Hepatocyte (in vitro differentiated cells): ENCODE measurements at places on chromosomes 5 and 9. TPM values are rescaled to one million over a fixed set of nuclear protein-coding genes. Genes with fewer than 3 reads are reported as not detected.

The PRSS3 gene
- 3.5 TPM in 1 of 2 replicates, not detected in the other for total RNA-seq

The BHMT2 gene
- total RNA-seq, result not detected in 2 replicates

The NR5A1 gene
- total RNA-seq, result 0.07 and 0.20 TPM in 2 replicates

The ACOT12 gene
- 9.6 and 10.2 TPM in 2 replicates for total RNA-seq

The ZNF622 gene
- total RNA-seq, result 38.4 and 44.6 TPM in 2 replicates

The SH3RF2 gene
- total RNA-seq, result 32.0 and 35.1 TPM in 2 replicates

The FOXD4L4 gene
- 0.12 TPM in 1 of 2 replicates, not detected in the other for total RNA-seq

The CDKN2A gene
- 0.76 and 0.90 TPM in 2 replicates for total RNA-seq

The RANBP17 gene
- total RNA-seq, result 17.1 and 20.0 TPM in 2 replicates

The SHOC1 gene
- 0.04 and 0.37 TPM in 2 replicates for total RNA-seq

The NUTM2F gene
- 0.32 and 0.87 TPM in 2 replicates for total RNA-seq

The LECT2 gene
- 25.0 and 29.6 TPM in 2 replicates for total RNA-seq

The FRRS1L gene
- 4.4 and 5.0 TPM in 2 replicates for total RNA-seq

The TOR1B gene
- 28.1 and 34.6 TPM in 2 replicates for total RNA-seq

The FAM151B gene
- total RNA-seq, result 2.7 and 5.3 TPM in 2 replicates

The ANKRD31 gene
- total RNA-seq, result 0.47 and 0.60 TPM in 2 replicates

The HTR4 gene
- total RNA-seq, result 2.0 and 2.3 TPM in 2 replicates

The AMACR gene
- total RNA-seq, result 65.9 and 92.4 TPM in 2 replicates

The LRRC19 gene
- 44.6 and 44.8 TPM in 2 replicates for total RNA-seq
